ENCODE measurements at places on chromosomes 12 and 14.

DNA sequence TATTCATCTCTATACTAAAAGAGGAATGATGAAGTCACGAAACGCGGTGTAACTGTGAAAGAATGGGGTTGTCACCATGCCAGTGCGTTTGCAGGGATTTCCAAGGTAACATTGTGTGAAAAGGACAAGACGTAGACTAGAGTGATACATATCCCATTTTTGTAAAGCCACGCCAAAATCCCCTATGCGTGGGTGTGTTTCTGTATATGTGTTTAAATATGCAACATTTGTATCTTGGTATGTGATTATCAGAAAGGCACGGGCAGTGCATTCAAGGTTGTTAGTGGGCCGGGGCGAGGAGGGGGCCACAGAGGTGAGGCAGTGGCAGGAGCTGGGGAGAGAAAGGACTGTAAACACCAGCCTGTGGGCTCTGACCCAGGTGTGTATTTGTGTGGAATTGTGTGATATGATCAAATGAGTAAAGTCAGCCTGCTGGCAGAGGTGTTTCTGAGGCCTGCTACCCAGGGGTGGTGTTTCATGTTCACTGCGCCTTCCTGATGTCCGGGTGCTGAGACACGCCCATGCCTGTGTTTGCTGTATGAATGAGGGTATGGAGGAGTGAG is 137.8 kb downstream of the ADGRD1 start:
- DNase-seq, result no peak

GRCh38 chr12:52280796-52281560 is 6.5 kb downstream of the KRT86 start:
- DNase-seq, result no peak

DNA sequence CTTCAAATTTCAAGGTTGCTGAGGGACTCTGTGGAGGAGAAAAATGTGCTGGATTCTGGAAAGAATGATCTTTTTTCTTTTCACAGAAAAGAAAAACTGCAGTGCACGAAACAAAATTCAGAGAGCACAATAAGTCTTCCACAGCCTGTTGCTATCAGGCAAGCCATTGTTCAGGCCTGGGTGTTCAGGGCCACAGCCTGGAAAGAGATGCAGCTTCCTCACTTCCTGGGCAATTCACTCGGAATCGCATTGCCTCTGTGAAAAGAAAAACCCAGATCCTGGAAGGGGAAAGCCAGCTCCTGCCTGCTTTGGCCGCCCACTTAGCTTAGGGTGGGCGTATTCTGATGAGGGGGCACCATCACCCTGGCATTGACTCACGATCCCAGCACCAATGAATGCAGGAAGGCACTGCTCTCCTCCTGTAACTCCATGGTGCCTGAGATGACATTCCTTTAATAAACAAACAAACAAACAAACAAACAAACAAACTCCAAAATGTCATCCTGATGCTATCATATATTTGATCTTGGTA is 863.9 kb downstream of the BCL11B start:
- no peak for DNase-seq

DNA sequence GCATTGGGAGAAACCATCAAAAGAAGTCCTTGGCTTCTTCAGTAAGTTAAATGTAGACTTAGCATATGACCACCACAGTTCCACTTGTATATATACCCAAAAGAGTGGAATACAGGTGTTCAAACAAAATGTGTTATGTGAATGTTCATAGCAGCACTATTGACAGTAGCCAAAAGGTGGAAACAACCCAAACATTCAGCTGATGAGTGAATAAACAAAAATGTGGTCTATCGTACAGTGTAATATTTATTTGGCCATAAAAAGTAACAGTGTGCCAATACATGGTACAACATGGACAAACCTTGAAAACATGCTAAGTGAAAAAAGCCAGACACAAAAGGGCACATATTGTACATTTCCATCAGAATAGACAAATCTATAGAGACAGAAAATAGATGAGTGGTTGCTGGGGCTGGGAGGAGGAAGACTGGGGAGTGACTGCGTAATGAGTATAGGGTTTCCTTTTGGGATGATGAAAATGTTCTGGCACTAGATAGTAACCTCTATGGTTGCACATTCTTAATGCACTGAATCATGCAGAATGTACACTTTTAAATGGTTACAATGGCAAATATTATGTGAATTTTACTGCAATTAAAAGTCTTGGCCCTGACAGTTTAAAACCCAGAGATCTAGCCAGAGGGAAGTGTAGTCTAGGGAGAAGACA is 5.5 kb downstream of the ERP29 start:
- no peak for DNase-seq

GRCh38 chr12:76587428-76588178 is 28.0 kb upstream of the OSBPL8 start:
- DNase-seq, result no peak

- no peak for DNase-seq
Observed at GRCh38 chr12:131063960-131064359, 110.3 kb downstream of the ADGRD1 start.

GRCh38 chr12:81203671-81204204 is 125.9 kb downstream of the ACSS3 start:
- DNase-seq, result no peak

GRCh38 chr12:68667896-68668295 is 18.9 kb upstream of the NUP107 start:
- DNase-seq, result no peak

- DNase-seq, result no peak
Observed at GRCh38 chr14:71538288-71538687, 393.9 kb upstream of the RGS6 start.

GRCh38 chr14:31124197-31124596 is 83.4 kb downstream of the HECTD1 start:
- no peak for DNase-seq

DNA sequence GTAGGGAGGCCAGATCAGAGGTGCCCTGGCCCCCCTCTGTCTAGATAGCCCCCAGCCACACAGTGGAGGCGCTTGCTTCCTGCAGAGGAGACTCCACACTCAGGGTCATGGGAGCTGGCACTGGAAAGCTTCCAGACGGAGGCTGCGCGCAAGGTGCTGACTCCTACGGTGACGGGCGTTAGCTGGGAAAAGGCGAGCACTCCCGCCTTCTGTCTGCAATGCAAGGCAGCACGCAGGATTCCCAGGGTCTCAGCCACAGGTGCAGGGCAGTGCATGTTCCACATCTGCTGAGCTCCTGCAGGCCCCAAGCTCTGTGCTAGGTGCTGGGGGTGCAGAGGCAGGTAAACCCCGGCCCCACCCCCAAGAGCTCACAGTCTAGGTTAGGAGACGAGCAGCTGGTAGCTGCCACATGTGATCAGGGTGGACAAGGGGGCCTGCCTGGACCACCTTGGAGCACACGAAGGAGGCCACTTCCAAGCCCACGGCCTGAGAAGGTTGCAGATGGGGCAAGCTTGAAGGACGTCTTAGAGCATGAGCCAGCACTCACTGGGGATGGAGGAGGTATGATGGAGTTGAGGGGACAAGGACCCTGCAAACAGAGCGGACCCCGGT is 310.9 kb upstream of the DIO3 start:
- DNase-seq, result no peak

DNA sequence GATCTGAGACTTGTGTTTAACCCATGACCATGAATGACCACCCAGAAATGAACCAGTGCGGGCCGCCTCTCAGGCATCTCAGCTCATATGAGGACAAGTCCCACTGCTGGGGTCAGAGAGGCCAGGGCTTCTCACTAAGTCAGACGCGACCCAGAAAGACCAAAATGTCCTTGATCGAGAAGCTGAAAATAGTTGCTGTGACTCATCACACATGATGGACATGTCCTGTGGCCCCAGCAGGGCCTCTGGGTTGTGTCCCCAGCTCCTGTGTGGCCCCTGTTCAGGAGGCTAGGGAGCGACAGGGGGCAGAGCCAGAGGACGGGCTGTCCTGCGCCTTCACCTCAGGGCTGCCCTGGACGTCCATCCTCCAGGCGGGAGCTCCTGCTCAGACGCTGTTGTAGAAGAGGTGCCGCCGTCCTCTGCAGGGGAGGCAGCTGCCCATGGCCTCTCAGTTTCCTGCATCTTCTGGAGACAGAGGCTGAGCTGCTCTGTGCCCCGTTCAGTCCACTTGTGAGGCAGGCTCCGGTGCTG is 29.0 kb upstream of the FAM181A start:
- no peak for DNase-seq
